ENCODE measurements at places on chromosomes 3 and 15. TPM values are rescaled to one million over a fixed set of nuclear protein-coding genes. Genes with fewer than 3 reads are reported as not detected.

The SIDT1 gene
- total RNA-seq = 0.11 TPM

The GOLGA6B gene
- not detected for total RNA-seq

The GPR62 gene
- not detected for total RNA-seq

The FAM81A gene
- total RNA-seq = 1.6 TPM

The NANOGP8 gene
- not detected for total RNA-seq

The PAQR9 gene
- total RNA-seq = not detected

The GORASP1 gene
- 21.7 TPM for total RNA-seq

The TICRR gene
- 10.0 TPM for total RNA-seq

The B3GNT5 gene
- 14.1 TPM for total RNA-seq

The SLC6A1 gene
- not detected for total RNA-seq

The CCR3 gene
- not detected for total RNA-seq

The CNTN4 gene
- total RNA-seq = 0.42 TPM

The CYP8B1 gene
- not detected for total RNA-seq

The IL17RC gene
- total RNA-seq = 9.5 TPM

The CCDC13 gene
- total RNA-seq = 0.74 TPM

The MUSTN1 gene
- not detected for total RNA-seq

The P3H2 gene
- 49.8 TPM for total RNA-seq

The NRG4 gene
- total RNA-seq = 0.15 TPM

The C2CD4B gene
- not detected for total RNA-seq

The AGTR1 gene
- total RNA-seq = not detected
